Activated CD4-positive, alpha-beta T cell treated with anti-CD3 and anti-CD28 coated beads, Interleukin-10, Interleukin-2, amounts not matched to agents 100 ng/mL and 50 ng/mL, durations not matched to agents 16 hours and 8 hours (primary cell): ENCODE measurements at places on chromosomes 12 and 14.

GRCh38 chr12:90989686-90990111, 15.1 kb downstream of the EPYC start:
- DNase-seq: no peak

- peak; percentile 96 for DNase-seq
Observed at GRCh38 chr12:76559400-76560085, at the start of gene OSBPL8. Gene OSBPL8 (minus strand): TSS chr12:76559771. CDS start chr12:76487551, 72,220 bp downstream.

DNA sequence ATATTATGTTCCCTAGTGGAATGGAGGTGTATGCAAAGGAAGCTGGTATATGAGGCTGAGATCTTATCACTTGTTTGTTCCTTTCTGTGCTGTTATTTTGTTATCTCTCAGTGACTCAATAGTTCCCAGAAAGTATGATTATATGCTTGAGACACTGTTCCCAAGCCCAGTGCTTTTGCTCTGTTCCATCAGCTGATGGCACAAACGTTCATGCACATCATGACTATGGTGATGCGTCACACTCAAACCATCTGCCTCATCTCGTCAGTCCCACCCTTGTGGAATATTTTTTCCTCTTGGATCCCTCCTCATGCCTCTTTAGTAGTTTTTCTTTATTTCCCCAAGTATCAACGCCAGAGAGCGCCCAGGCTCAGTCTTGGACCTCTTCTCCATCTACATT, 786.9 kb downstream of the AACS start:
- DNase-seq: no peak

GRCh38 chr12:38744041-38744440, 161.3 kb downstream of the CPNE8 start:
- no peak for DNase-seq

GRCh38 chr12:116687888-116688287, 50.0 kb downstream of the SPRING1 start:
- DNase-seq: peak; percentile 41

DNA sequence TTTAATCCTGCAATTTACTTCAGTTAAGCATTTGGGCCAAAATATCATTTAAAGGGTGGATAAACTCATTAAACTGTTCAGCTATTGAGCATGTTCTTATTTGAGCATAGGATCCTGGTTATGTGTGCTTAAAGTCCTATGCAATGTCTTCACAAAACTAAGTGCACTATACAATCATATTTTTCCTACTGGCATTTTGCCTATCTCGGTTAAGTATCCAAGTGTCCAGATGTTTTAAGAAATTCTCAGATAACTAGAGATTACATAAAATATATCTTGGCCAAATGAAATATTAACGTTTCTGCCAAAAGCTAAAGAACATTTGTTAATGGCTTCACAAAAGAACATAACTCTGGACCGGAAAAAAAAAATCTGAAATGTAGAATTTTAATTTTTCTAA, 250.8 kb upstream of the LRFN5 start:
- DNase-seq: no peak

DNA sequence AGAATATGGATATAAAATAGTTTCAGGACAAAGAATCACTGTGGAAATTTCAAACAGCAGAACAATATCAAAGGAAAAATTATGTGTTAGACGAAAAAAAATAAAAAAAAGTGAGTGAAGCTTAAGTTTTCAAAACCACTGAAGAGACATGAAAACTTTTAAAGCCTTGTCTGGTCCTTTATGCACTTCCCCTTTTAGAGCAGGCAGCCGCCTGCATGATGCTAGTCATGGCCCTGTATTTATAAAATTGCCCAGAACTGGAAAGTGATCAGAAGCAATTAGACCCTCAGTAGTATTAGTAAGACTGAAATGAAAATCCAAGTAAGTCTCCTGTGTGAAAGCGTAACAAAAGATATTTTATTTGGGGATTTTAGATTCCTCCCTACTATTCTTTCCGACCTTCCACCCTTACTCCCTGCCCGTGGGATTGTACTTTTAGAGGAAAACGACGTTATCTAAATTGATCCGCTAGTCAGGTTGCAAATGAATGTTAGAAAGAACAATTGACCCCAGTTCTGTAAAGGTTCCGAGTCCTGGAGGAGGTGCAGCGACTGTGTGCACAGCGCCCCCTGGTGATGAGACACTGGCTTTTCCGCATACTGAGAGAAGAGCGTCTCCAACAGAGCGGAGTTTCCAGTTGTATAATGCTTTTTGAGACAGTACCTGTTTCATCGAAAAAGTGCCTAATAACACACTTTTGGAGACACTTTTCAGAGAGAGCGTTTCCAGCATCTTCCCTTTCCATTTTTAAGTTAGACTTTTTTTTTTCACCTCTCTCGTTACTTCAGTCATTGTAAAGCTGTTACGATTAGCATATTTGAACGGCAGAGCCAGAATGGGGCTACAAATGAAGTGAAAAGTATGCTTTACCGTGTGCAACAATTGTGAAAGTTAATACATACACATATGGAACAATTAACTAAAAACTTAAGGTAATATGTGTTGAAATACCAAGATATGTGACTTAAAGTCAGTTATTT, 12.4 kb downstream of the MGST1 start:
- peak; percentile 39 for DNase-seq

DNA sequence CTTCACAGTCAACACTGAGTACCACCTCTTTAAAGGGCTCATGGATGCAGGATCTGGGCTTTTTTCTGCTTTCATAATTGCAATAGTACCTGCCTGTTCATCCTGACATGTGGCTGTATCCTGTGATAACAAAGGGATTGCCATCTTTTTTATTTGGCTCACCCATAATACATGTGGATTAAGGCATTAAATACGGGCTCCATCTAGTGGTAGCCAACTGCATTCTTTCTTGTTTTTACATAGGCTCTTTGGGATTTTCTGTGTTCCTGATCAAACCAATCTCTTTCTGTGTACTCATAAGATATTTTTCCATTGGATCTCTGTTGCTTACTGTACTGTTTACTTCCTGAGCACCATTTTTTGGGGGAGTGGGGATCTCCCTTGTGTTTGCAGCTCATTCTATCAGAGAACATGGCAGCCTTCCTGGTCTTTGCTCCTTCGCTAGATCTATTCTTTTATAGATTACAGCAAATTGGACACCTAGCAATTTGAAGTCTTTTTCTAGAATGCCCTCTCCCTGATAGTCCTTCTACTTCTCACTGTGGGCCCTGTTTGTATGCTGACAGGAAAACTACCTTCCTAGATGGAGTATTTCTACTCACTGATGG, 723.4 kb upstream of the MDGA2 start:
- peak; percentile 25 for DNase-seq

DNA sequence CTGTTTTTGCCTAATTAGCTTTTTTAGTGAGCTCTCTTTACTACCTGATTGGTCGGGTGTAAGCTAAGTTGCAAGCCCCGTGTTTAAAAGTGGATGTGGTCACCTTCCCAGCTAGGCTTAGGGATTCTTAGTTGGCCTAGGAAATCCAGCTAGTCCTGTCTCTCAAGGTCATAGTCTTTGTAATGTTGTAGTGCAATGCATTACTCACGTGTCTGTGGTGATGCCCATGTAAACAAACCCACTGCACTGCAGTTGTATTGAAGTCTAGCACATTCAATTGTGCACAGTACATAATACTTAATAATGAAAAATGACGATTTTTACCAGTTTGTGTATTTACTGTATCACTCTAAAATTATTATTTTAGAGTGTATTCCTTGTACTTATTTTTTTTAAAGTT, 335.5 kb downstream of the NUAK1 start:
- no peak for DNase-seq

- DNase-seq: no peak
Observed at GRCh38 chr12:9118158-9118557, 2.4 kb upstream of the A2M start.

- no peak for DNase-seq
Observed at GRCh38 chr12:128583453-128583852, 240.3 kb downstream of the SLC15A4 start.

DNA sequence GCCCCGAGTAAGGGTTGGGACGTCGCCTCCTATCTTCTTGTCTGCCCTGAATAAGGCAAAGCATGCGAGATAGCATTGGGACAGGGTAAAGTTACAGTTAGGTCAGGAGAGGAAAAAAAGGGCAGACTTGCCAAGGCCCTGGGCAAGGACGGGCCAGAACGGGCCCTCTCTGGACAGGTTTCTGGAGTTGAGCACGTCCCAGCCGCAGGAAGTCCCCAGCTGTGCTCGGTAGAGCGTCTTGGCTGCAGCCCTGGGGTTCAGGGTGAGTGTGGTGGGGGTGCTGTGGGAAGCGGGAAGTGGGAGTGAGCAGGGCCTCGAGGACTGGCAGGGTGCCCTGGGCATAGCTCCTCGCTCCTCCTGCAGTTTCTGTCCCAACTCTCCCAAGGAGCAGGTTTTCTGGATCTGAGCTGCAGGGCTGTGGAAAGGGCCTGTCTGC, 5.4 kb downstream of the RPS6KL1 start:
- no peak for DNase-seq

DNA sequence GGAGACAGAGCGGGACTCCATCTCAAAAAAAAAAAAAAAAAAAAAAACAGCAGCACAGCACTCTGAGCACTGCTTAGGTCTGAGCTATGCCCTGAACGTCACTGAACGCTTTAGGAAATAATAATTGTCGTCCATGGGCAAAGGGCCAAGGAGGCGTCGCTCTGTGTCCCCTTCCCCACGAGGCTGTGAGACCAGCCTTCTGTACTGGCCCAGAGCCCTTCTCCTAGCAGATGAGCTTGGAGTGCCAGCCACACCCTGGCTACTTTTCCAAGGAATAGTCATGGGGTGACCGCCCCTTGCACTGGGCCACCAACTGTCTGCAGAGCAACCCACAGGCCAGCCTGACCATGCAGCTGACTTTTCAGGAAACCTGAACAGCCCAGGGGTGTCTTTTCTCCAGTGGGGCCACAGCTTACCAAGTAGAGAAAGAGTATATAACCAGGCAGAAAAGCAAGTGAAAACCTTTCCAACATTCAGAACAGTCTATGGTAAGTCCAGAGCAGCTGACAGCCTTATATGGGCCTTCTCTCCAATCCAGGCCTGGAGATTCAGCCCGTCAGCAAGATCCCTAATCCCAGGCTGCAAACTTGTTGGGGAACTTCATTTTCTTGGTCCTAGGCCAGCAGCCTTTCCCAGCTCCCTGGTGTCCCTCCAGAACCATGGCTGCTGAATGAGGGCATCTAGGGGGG, 28.5 kb downstream of the CD9 start:
- no peak for DNase-seq

DNA sequence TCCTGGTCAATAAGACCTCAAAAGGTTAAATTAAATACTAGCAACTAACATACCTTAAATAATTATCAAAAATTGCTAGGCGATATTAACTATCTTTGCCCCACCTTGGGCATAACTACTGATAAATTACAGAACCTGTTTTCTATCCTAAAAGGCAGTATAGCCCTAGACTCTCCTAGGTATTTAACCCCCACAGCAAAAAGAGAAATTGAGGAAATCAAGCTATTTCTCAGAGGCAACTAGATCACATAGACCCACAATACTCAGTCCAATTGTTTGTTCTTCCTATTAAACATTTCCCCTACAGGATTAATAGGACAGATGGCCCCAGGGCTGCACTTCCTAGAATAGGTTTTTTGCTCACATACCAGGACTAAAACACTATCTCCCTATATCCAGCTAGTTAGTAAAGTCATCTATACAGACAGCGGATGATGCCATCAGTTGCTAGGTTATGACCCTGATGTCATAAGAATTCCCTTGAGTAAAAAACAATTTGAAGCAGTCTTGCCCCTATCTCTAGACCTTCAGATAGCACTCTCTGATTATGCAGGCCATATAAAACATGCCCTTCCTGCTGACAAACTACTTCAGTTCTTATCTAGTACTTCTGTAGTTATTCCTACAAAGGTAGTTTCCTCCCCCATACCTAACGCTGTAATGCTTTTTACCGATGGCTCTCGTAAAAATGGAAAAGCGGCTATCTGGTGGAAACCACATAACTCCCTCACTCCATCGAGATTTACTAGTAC, 118.4 kb downstream of the PPHLN1 start:
- DNase-seq: no peak

GRCh38 chr14:56342494-56342942, 224.3 kb downstream of the PELI2 start:
- DNase-seq: no peak

DNA sequence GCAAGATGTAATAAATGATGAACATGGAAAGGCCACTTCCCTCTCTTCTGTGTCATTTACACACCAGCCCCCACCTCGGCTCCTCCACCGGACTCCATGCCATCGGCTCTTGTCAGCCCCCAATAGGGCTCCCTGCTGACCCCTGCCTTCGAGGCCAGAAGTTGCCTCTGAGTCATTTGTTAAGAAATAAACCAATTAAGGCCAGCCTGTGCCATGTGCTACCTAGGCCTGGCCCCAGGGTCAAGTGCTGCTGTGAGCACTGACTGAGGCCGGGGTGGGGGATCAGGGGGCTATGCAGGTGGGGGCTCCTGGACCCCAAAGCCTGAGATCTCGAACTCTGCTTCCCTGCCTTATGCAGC, 53.2 kb downstream of the TESC start:
- DNase-seq: no peak

- DNase-seq: peak; percentile 60
Observed at GRCh38 chr12:95396849-95397468, 77.0 kb upstream of the METAP2 start.

DNA sequence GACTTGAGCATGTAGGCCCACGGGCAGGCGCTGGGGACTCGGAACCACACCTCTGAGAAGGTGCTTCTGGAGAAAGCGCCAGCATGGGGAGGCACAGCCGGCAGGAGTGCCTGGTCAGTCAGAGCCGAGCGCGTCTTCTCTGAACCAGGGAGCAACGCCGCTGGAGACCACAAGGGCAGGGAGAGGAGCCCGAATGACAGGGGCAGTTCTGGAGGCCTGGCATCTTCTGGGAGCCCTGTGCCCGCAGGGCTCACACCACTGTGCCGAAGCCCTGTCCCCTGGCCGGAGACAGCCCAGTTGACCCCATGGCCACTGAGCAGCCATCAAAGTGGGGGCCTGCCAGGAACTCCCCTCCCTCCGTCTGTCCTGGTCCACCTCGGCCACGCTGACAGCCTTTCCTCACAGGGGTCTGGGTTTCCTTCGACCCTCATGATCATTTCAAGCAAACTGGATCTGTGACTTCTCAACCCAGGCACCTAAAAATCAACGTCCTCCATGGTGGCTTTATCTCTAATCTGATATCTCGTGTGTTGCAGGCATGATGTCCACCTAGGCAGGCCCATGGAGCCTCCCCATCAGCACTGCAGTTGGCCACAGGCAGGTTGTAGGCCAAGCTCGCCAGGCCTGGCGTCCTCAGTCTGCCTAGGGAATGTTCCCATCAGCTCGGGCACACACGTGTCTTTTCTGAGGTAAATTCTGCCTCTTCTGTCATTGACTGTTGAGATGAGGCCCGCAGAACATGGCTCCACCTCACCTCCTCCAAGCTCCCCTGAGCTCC, 299.3 kb upstream of the RTL1 start:
- DNase-seq: no peak
